Stimulated activated CD8-positive, alpha-beta memory T cell treated with anti-CD3 and anti-CD28 coated beads, Interleukin-15, amount 100 ng/mL, for 24 hours (primary cell): ENCODE measurements at places on chromosomes 12 and 14.

DNA sequence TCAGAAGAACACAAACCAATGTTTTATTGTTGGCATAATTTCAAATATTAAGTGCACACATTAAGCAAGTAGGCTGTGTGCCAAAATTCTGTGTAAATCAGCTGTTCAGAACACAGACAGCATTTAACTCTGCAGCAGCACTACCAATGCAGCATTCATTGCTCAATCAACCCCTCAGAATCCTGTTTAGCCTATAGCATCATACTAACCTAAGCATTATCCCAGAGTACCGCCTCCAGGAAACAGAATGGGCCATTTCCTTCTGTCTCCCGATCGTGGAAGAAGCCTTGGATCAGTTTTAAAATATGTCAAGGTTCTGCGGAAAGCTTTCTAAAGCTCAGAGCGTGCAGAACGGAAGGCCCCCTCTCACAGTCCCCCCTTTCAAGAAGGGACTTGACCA lies 3.3 kb downstream of the IL26 start:
- DNase-seq: no peak

DNA sequence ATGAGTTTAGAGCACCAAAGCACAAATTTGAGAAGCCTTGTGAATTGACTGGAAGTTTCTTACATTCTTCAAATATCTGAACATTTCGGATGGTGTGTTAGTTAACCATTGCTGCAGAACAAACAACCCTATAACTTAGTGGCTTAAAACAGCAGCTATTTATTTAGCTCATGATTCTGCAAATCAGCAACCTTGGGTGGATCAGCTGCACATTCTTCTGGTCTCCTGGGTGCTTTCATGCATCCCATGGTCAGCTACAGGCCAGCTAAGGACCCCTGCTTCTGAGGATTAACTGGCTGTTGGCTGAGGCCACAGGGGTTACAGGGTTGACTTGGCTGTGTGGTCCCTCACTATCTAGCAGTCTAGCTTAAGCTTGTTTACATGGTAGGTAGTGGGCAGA lies 114.0 kb upstream of the HIF1A start:
- no peak for DNase-seq

DNA sequence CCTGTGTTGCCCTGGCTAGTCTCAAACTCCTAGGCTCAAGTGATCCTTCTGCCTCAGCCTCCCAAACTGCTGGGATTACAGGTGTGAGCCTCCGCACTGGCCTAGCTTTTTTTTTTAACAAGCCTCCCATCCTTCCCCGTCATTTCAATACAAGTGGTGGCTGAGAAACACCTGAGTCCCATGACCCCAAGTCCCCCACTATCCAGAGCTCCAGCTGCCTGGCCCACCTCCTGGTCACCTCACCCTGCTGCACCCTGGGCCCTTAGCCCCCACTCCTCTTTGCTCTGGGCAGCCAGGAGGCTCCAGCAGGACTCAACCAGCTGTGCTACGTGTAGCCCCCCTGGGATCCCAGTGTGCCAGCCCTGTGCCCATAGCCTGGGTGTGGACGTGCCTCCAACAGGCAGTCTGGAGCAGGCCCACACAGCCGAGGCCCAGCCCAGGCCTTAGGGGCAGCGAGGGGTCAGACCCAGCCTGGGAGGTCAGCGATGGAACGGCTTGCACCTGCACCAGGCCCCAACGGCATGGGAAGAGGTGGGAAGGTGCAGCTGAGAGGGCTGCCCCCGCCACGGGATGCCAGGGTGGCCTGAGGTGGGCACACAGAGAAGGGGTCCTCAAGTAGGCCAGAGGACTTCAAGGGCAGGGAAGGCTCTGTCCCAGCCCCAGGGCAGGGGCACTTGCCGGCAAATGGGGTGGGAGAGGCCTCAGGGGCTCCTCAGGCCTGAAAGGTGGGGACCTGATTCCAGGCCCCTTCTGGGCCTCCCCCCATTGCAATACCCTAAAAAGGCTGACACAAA lies 6.5 kb downstream of the AHNAK2 start:
- DNase-seq: no peak

- DNase-seq: no peak
Measured at GRCh38 chr12:113306382-113306781, 28.5 kb downstream of the SLC8B1 start.

- DNase-seq: no peak
Measured at GRCh38 chr14:100140452-100141078, 18.9 kb downstream of the DEGS2 start.

GRCh38 chr12:79818856-79819255 lies 116.0 kb downstream of the PPP1R12A start:
- DNase-seq: no peak

DNA sequence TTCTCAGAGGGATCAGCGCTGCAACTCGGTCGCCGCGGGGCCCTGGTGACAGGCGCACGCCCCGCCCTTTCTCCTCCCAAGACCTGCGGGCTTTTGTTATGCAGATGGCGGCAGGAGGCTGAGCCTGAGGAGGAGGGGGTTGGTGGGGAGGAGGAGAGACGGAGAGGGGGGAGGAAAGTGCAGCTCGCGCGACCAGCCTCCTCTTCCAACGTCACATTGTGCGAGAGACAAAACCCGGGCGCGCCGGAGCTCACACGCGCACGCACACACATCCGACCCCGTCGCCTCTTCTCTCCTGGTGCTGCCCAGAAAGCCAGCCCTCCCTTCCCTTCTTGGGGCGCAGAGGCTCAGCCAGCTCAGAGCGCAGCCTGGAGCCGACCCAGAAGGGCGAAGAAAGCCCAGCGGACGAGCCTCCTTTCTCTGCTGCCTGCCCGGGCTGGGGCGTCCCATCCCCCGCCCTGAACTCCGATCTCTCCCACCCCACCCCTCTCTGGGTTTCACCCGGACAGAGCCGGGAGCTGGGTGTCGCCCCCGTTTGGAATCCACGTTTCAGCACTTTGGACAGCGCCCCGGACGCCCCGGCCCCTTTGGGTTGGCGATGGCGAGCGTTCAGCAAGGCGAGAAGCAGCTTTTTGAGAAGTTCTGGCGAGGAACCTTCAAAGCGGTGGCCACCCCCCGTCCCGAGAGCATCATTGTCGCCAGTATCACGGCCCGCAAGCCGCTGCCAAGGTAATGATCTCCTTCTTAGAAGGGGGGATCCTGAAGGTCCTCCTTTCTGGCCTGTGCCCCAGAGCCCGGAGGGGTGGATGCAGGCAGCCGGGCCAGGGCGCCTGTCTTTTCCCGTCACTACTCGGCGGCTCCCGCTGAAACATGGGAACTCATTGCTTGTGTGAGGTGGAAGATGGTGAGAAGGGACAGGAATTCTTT lies at the start of gene SRRM4:
TSS of gene SRRM4 (plus strand) at position 257 of the 927 bp plus-strand sequence. CDS start at position 599, 342 bp downstream.
- no peak for DNase-seq
